ENCODE measurements at places on chromosomes 2 and 18.
A peak's percentile ranks its signal among the peaks of the same experiment; 100 is the strongest.

GRCh38 chr18:76967721-76968472, 145.5 kb downstream of the ZNF236 start:
- DNase-seq = no peak

- peak; percentile 19 for DNase-seq
These were observed 39.9 kb upstream of the DARS1 start for GRCh38 chr2:136025057-136025973.

- no peak for DNase-seq
These were observed 9.6 kb upstream of the EXOC6B start for GRCh38 chr2:72835403-72835802.

- DNase-seq = peak; percentile 76
These were observed 96.9 kb upstream of the TANK start for GRCh38 chr2:161063157-161063945.

DNA sequence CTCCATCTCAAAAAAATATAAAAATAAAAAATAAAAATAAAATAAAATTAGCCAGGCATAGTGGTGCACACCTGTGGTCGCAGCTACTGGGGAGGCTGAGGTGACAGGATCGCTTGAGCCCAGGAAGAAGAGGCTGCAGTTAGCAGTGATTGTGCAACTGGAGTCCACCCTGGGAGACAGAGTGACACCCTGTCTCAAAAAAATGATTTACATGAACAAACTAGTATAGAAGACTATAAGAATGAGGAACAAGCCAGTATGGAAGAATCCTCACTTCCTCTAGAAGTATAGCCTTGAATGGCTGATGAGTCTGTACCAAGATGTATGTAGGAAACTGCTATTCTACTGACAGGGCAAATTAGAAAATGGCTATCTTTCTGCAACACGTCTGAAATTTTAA, 10.9 kb downstream of the YES1 start:
- no peak for DNase-seq

DNA sequence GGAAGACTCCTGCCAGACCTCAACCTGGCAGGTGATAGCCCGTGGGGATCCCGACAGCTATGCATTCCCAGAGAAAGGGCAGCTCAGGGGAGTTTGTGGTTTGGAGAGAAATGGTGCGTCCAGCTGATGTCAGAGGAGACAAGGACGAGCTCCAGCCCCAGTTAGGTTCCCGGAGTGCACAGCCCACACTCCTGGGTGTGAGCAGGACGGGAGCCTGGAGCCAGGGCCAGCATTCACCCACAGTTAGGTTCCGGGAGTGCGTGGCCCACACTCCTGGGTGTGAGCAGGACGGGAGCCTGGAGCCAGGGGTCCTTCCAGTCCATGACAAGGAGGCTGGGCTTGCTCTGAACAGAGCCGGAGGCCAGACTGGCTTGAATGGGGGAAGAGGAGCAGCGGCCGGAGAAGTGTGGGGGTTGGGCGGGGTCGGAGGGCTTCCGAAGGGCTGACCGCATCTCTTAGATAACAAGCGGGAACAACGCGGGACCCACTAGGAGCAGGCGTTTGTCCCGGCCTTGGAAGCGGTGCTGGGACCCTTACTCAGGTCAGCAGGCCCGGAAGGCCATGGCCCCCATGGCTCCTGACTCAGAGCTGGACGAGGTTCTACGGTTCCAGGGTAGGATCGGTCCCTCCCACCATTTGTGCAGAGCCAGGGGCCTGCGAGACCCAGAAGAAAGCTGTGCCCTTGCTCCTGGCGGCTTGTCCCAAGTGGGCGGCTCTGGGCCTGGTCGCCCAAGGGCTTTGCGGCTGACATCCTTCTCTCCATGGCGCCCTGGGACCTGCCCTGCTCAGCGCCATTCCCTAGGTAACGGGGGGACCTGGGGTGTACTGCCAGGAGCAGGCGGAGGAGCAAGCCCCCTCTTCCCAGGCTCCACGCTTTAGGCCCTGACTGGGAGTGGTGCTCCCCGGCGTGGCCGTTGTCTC, 185.6 kb downstream of the RTP5 start:
- DNase-seq = no peak

- no peak for DNase-seq
These were observed 25.7 kb downstream of the RHOB start for GRCh38 chr2:20472569-20472968.

DNA sequence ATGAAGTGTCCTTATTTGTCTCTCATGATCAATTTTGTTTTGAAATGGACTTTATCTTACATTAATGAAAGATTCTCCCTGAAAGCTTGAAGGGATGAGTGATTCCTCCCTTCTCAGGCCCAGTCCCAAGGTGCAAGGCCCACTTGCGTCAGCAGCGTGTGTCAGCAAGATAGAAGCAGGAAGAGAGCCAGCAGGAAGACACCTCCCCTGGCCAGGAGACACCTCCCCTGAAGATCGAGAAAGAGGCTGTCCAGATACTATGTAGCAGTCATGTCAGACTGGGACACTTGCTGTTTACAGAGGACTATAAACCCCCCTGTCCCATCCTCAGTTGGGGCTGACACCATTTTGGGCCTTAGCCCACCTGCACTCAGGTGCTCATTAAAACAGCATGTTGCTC, 38.3 kb downstream of the TIMM21 start:
- DNase-seq = no peak

DNA sequence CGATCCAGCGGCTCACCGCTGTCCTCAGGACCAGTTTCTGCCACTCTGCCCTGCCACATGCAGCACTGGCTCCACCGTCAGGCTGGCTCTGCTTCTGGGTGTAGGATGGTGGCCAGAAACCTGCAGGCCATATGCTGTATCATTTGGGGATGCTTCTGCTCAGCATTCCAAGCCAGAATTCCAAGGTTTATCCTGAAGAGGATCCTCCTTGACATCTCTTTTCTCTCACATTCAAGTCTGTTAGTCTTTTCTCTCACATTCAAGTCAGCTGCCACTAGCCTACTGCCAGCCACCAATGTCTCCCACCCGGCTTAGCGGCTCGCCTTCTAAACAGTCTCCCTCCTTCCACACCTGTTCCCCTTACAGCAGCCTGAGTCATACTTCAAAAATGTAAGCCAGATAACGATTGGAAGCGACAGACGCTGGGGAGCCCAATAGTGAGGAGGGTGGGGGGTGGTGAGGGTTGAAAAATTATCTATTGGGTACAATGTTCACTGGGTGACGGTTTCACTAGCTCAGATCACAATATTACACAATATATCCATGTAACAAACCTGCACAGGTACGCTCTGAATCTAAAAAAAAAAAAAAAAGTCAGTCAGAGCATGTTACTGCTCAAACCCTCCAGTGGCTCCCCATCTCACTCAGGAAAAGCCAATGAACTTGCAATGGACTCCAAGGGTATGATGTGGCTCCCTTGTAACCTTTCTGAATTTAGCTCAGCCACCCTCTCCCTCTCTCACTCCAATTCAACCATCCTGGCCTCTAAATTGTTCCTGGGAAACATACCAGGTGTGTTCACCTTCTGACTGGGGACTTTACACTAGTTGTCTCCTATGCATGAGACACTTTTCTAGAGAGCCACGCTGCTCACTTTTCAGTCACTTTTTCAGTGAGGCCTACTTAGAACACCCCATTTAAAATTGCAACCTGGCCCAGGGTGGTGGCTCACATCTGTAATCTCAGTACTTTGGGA, 38.8 kb upstream of the SP3 start:
- no peak for DNase-seq

GRCh38 chr2:20235655-20236305, 10.8 kb upstream of the SDC1 start:
- no peak for DNase-seq

DNA sequence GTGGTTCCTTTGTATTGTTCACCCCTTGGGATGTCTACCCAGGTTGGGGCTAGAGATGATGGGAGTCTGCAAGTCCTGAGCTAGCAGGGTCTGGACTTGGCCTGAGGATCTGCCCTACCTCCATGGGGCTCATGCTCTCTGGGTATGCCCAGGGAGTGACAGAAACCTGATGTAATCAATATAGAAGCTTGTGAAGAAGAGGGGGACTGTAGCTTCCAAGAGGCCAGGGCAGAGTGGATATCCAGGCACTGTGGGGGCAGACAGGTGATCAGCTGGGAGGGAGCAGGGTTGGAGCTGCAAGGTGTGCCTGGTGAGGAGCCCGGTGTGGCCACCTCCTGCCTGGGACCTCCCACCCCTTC, 164.2 kb downstream of the CTIF start:
- DNase-seq = no peak

DNA sequence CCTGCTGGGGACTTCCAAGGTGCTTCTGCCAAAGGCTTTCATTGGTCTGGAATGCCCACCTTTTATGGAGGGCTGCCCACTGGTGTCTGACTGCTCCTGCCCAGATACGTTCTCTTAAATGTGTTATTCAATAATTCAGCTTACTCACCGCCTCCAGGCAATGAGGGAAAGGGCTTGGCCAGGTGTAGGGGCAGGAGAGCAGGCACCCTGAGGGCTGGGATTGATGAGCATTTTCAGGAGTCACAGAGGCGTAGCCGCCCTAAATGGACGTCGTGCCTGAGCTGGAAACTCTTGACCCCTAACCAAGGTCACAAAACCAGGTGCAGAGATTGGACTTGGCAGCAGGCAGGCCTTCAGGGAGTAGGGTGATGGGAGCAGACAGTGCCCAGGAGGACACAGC, 26.8 kb downstream of the MAL start:
- DNase-seq = no peak

DNA sequence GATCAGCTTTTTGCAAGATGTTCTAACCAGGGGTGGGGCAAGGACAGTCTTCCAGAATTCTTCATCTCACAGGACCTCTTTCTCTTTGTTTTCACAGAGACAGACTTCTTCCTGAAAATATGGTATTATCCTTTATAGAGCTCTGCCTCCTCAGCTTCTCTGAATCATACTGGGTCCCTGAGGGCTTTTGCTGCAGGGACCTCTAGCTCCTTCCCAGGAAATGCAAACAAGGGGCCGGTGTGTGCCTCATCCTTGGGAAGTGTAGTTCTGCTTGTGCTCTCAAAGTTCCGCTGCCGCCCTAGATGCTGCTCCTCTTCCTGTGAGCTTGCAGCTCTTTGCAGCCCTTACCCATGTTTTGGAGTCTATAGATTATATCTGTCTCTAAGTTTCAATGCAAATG, 99.5 kb upstream of the NPAS2 start:
- no peak for DNase-seq

GRCh38 chr2:241482126-241482955, 26.0 kb downstream of the STK25 start:
- no peak for DNase-seq

GRCh38 chr2:85421260-85422071, 3.0 kb downstream of the SH2D6 start:
- DNase-seq = peak; percentile 48

GRCh38 chr2:17306706-17307105, 211.5 kb downstream of the RAD51AP2 start:
- no peak for DNase-seq

GRCh38 chr2:143974262-143974661, 545.7 kb downstream of the ZEB2 start:
- DNase-seq = no peak

- DNase-seq = no peak
These were observed 72.1 kb downstream of the PSMG2 start for GRCh38 chr18:12774982-12775381.

- DNase-seq = no peak
These were observed 96.1 kb upstream of the CSRNP3 start for GRCh38 chr2:165373278-165374010.

- DNase-seq = peak; percentile 86
These were observed at the start of gene LCLAT1 for GRCh38 chr2:30447149-30448045. Gene LCLAT1, plus strand, starts transcription at chr2:30447246. Its CDS starts 78,345 bp downstream, at chr2:30525591.

Data from hematopoietic multipotent progenitor cell treated with erythropoietin and hydrocortisone succinate and interleukin-3 and kit ligand, for 8 days (in vitro differentiated cells).